Esophagus mucosa (tissue), 1 donor: ENCODE measurements at places on chromosomes 12 and 14. TPM values are rescaled to one million over a fixed set of nuclear protein-coding genes. Genes with fewer than 3 reads are reported as not detected.

Gene SLC7A7
- 1.4 TPM for total RNA-seq

Gene TAS2R46
- 0.40 TPM for total RNA-seq

Gene TAS2R42
- total RNA-seq, result not detected

Gene SLC39A5
- total RNA-seq, result not detected

Gene PCBP2
- total RNA-seq, result 493 TPM

Gene KRT80
- 17.9 TPM for total RNA-seq

Gene GPR162
- 0.76 TPM for total RNA-seq

Gene SERPINA1
- 4.3 TPM for total RNA-seq

Gene RIPK3
- 10.5 TPM for total RNA-seq
